Breast epithelium (tissue), 4 donors: ENCODE measurements at places on chromosomes 2 and 18.

- DNase-seq, result no peak
These were observed 136.6 kb downstream of the SPAG16 start for GRCh38 chr2:213420828-213421385.

GRCh38 chr2:205270689-205271088, 411.6 kb upstream of the NRP2 start:
- DNase-seq, result no peak

DNA sequence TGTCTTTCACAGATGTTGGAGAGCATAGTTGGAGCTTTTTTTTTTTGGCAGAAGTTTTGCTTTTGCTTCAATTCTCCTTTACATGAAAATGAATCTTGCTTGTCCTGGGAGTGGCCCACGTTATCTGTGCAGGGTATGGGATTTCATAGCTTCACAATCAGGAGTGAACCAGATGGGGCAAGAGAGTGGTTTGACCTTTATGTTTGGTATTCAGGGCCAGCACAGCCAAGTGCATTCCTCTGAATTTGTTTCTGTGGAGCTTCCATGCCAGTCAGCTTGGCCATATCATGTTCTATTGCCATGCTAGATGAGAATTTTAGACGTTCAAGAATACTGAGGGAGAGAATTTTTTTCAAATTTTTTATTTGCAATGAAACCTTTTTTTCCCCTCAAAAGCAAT, 116.6 kb downstream of the PRPF40A start:
- no peak for DNase-seq

GRCh38 chr18:6566338-6566911, 151.7 kb upstream of the L3MBTL4 start:
- no peak for DNase-seq

DNA sequence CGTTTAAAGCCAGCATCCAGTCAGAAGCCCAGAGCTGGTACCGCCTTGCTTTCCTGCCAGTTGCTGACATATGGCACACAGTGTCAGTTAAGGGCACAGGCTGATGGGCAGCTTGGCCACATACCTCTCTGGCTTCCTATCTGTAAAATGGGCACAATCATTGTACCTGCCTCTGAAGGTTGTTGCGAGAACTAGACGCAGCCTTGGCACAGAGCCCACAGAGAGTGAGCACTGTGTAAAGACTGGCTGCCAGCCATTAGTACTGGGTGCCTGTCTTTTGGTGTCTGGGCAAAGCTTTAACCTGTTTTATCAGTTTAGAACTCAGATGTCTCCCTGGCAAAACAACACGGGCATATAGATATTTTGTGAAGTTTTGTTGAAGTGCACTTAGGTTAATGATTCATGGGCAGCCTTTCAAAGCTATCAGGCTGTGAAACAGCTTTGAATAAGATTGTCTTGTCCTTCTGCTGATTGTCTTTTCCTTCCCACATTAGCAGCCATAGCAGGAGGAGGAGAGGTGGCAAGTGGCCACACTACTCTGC, 269.5 kb downstream of the NEDD4L start:
- DNase-seq, result no peak
